ENCODE measurements at places on chromosomes 6 and 20. TPM values are rescaled to one million over a fixed set of nuclear protein-coding genes. Genes with fewer than 3 reads are reported as not detected.

DNA sequence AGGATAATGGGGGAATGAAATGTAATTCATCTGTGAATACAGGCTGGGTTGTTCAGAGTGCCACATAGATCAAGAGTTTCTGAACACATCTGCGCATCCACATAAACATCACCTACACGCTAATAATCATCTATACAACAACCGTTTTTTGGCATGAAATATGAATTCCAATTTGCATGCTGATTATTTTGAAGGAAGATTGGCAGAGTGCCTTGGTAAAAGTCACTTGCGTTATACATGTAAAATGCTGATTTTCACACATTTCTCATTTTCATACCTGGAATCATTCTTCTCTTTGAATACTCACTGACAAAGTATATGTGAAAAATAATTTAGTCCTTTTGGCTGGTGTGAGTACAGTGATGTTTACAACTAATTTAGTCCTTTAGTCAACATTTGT lies 17.7 kb downstream of the COL9A1 start:
- DNase-seq = no peak

- DNase-seq = no peak
Measured at GRCh38 chr20:51696304-51697071, 71.7 kb downstream of the ATP9A start.

DNA sequence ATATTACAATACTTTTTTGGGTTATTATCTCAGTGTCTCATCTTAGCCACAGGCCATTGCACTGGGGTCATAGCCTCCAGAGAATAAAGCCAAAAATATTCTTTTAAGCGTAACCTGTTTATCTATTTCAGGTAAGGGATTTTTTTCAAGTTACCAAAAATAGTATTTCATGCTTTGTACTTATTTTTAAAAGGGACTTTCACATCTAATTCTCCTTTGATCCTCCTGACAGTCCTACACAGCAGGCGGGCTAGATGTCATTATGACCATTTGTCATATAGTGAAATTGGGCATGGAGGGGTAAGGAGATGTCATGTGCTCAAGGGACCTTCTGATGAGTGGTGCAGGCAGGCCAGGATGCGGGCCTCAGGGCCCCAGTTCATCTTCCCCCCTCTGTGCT lies 68.9 kb downstream of the TBC1D7 start:
- DNase-seq = no peak

GRCh38 chr20:575230-575629 lies 31.6 kb upstream of the CSNK2A1 start:
- no peak for DNase-seq

DNA sequence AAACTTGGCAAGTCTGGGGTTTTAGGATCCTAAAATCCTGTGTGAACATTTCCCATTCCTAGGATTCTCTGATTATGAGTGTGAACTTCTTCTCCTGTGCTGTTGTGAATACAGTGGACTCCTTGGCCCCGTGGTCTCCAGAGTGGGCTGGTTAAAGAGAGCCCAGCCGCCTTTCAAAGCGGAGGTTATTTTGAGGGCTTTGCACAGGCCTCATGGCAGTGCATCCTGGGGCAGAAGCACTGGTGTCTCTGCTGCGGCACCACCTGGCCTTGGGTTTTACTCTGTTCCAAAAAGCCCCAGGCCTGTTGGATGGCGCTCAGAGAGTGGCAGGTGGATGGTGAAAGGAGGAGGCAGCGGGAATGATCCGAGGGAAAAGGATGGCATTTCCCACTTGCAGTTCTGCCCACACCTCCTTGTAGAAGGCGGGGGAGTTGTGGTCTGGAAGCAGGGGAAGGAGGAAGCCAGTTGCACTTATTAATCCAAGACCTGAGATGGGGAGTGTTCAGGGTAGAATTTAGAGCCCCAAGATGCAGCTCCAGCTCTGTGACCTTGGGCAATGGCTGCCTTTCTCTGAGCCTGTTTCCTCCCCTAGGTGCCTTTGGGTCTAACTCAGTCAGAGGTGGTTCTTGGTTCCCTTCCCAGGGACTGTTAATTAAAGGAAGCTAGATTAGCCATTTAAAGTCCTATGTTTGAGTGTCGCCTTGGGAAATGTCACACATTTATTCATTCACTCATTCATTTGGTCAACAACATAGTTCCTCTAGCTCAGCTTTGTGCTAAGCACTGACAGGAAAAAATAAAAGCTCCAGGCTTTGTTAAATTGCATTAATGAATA lies 22.4 kb downstream of the MMP24 start:
- DNase-seq = no peak

The DDO gene
- 3.6 TPM for total RNA-seq

The KHDRBS2 gene
- 0.76 TPM for total RNA-seq

The RBM24 gene
- 1.5 TPM for total RNA-seq

The SLC44A4 gene
- total RNA-seq = 137 TPM
